WTC11 (cell line): ENCODE measurements at places on chromosomes 7 and 10.

DNA sequence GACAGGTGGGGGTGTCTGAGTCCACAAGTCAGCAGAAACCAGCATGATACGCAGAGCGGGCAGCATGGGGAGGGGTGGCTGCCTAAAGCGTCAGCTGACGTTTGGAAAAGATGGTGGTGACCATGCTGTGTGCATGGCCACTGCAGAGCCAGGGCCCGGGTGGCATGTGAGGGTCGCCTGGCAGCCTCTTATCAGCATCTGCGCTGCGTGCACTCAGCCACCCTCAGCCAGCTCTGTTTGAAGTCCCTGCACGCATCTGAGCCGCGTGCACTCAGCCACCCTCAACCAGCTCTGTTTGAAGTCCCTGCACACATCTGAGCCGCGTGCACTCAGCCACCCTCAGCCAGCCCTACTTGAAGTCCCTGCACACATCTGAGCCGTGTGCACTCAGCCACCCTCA is 61.5 kb downstream of the WDR37 start:
- DNase-seq: no peak

- no peak for DNase-seq
These were observed 3.1 kb downstream of the ZRANB1 start for GRCh38 chr10:124944982-124945381.

- no peak for DNase-seq
These were observed 147.7 kb downstream of the ST7 start for GRCh38 chr7:117101026-117101425.

DNA sequence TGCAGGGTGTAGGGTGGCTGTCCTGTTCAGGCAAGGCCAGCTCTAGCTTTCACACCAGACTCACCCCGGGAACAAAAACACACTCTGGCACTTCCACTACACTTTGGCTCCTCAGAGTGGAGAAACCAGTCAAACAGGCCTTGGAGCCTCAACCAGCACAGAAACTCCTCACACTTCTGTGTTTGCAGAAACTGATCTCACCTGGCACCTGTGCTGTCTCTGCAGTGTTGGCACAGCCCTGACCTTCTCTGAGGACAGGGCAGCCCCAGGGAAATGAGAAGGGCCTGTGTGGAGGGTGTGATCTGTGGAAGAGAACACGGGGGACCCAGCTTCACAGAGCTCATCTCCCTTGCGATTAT is 4.1 kb upstream of the CALML5 start:
- DNase-seq: no peak

DNA sequence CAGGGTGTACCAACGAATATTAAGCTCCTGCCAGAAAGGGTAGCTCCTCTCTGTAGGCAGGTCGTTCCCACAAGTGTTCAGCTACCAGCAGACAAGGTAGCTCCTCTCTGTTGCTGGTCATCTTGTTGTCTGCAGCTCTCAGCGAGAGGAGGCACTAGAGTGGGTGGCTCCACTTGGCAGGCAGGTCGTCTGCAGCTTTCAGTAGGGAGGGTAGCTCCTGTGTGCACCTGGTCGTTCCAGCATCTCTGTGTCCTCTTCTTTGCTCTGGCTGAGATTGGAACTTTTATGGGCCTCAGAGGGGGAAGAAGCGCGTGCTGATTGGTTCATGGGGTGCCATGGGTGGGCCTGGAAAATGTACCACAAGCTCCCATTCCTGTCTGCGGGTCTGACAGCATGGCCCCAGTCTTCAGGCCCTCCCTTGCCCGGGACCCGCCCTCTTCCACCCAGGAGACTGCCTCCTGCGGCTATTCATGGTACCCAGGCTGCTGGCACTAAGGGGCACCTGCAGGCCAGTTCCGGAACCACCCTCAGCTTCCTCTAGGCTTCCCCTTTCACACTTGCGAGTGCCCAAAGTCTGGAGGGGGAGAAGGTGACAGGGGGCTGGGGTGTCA is 63.9 kb upstream of the CACNA2D1 start:
- no peak for DNase-seq

GRCh38 chr7:27409776-27410175 is 167.2 kb downstream of the EVX1 start:
- no peak for DNase-seq

GRCh38 chr7:20980232-20980631 is 193.5 kb upstream of the SP8 start:
- no peak for DNase-seq
